ENCODE measurements at places on chromosomes 2 and 18. TPM values are rescaled to one million over a fixed set of nuclear protein-coding genes. Genes with fewer than 3 reads are reported as not detected.

The SERPINB4 gene
- not detected for total RNA-seq

GRCh38 chr2:129484999-129485897 is 494.2 kb upstream of the RAB6C start:
- no peak for DNase-seq

- no peak for DNase-seq
Measured at GRCh38 chr2:17971531-17972125, 93.2 kb downstream of the KCNS3 start.

GRCh38 chr2:149579972-149580882 is 7.3 kb downstream of the MMADHC start:
- DNase-seq, result no peak

DNA sequence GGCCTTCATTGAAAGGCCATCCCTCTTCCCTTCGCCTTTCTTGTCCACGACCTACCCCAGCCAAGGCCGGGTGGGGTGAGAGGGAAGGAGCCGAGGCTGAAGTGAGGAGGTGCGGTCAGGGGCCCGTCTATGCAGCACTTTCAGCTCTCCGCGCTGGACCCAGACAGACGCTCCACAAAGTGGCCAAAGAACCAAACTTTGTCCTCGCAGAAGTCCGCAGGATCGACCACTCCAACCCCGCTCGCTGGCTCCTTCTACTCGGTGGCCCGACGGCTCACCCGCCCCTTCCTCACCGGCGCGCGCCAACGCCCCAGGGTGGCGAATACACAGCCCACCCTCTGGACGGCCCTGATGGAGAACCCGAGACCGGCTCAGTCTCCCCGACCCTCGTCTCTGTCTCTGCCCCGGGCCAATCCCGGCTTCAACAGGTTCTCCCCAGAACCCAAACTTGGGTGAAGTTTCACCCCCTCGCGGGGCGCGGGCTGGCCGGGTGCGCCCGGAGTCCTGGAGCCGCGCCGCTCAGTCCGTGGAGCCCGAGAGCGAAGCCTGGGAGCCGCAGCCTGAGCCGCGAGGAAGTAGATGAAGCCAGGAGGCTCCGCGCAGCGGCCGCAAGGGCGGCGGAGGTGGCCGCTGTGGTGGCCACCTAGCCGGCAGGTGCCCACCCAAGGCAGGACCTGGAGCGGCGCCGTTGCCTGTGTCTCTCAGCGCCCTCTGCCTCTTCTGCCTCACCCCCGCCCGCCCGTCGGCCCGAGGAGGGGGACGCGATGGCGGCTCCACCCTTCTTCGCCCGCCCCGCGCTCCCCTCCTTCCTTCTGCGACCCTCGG is 26.7 kb upstream of the ALPP start:
- DNase-seq, result no peak

GRCh38 chr18:77969972-77970371 is 720.3 kb downstream of the GALR1 start:
- no peak for DNase-seq

Measured in cardiac septum (tissue), 1 donor.